NCI-H510A treated with DMSO at 0.1 percent for 48 hours (cell line): ENCODE measurements at places on chromosomes 7 and 10.

DNA sequence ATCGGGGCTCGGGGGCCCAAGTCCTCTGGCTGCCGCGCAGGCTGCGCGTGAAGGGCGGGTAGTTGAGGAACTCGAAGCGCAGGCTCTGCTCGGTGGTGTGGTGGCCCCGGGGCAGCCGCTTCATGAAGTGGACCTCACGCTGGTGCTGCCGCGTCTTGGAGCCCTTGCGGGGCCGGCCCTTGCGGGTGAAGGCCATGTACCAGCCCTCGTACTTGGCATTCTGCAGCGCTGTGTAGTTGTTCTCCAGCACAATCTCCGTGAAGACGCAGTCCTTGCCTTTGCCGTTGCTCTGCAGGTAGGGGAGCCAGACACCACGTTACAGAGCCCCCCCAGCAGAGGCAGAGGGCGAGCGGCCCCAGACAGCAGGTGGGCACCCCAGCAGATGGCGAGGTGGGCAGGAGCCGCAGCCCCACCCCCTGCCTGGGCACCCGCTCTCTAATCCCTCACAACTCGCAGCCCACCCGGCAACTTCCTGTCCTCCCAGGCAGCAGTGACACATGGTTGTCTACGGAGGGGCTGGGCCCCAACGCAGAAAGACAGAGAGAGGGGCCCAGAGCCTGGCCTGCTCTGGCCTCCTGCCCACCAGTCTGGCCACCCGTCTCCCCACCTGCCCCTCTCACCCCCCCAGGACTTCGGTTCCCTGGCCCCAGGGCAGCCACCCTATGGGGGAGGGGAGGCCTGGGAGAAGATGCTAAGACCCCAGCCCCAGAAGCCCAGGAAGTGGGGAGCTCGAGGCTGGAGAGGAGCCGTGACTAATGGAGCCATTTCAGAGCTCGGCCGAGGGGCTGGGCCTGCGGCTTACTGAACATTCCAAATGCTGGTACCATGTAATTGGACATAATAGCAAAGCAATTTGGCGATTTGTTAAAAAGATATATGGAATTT lies 5.3 kb downstream of the FGF8 start:
- no peak for DNase-seq

- DNase-seq: no peak
Measured at GRCh38 chr10:85741626-85742300, 624.8 kb downstream of the GRID1 start.

DNA sequence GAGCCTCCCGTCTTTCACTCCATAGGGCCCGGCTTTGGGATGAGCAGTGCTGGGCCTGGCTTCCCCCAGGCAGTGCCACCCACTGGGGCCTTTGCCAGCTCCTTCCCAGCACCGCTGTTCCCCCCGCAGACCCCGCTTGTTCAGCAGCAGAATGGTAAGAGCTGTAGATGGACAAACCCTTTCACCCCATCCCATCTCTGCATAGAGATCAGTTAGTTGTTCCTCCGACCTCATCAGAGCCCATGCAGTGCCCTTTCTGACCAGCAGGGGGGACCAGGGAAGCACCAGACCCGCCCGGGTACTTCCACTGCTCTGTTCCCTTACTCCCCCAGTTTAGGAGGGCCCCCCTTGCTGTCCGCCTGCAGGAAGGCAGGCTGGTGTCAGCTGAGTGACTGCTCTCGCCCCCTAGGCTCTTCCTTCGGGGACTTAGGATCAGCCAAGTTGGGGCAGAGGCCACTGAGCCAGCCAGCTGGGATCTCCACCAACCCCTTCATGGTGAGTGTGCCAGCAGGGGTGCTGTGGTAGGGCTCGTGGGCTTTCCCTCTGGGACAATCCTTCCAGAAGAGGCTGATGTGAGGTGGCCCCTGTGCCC lies 9.8 kb downstream of the SAP25 start:
- no peak for DNase-seq

DNA sequence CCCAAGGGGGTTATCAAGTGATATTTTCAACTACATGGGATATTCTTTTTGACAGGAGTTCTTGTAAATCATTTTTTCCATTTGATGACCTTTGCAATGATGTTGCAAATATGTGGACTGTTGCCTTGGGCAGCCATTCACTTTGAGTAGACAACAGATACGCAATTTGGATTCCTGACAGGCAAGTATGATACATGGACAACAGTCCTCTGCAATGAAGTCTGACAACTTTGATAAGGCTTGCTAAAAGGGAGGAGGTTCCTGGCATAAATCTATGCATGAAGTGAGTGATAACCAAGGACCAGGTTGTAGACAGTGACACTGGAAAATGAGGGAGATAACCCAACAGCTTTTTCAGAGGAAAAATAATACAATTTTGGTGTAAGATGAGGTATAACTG lies 17.7 kb downstream of the LRRD1 start:
- no peak for DNase-seq

DNA sequence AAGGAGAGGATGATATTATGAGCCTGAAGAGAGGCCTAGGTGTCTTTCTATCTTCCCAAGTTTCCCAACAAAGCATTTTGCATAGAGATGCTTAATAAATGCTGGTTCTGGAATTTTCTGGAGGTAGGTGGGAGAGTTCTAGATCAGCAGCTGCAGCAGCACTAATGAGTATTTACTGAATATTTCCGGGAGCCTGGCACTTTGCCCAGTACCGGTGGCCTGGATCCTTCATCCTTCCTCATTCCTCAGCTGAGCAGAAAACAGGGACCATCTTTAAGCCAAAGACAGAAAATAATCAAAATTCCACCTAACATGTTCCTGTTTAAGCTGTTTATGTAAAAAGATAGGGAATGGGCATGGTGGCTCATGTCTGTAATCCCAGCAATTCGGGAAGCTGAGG lies 813.2 kb upstream of the AUTS2 start:
- no peak for DNase-seq

- DNase-seq: no peak
Measured at GRCh38 chr7:25775999-25776743, 375.8 kb upstream of the NFE2L3 start.

DNA sequence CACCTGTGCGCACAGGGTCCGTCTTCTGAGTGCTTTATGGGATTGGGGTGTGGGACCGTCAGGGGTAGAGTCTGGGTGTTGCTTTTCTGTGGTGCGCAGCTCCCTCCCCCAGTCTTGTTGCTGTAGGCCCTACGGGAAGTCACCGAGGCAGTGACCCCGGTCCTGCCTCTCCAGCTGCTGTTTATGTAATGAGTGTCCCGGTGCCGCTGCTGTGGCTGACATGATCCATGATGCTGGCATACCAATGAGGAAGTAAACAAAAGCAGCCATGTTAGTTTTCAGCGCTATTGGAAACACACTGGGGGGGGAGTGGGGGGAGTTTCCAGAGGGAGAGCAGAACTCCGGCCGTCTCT lies 1.1 kb downstream of the TRIM8 start:
- DNase-seq: peak; percentile 66

- no peak for DNase-seq
Measured at GRCh38 chr7:158569858-158570323, 17.7 kb downstream of the PTPRN2 start.

DNA sequence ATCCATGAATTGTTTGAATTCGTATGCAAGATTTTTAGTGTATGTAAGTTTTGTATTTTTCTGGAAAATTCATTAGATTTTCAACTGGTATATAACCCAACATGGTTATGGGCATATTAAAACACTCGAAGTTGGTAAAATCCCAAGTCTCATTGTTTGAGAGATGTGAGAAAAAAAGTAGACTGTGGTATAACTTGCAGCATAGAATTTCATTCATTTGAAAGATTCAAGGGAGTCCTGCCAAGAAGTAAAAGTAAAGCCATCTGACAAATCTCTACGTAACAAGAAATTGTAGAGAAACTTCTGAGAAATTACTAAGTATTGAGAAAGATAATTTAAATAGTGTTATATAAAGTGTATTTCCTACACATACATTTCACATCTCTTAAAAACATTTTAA lies 40.2 kb downstream of the SEMA3E start:
- DNase-seq: no peak

DNA sequence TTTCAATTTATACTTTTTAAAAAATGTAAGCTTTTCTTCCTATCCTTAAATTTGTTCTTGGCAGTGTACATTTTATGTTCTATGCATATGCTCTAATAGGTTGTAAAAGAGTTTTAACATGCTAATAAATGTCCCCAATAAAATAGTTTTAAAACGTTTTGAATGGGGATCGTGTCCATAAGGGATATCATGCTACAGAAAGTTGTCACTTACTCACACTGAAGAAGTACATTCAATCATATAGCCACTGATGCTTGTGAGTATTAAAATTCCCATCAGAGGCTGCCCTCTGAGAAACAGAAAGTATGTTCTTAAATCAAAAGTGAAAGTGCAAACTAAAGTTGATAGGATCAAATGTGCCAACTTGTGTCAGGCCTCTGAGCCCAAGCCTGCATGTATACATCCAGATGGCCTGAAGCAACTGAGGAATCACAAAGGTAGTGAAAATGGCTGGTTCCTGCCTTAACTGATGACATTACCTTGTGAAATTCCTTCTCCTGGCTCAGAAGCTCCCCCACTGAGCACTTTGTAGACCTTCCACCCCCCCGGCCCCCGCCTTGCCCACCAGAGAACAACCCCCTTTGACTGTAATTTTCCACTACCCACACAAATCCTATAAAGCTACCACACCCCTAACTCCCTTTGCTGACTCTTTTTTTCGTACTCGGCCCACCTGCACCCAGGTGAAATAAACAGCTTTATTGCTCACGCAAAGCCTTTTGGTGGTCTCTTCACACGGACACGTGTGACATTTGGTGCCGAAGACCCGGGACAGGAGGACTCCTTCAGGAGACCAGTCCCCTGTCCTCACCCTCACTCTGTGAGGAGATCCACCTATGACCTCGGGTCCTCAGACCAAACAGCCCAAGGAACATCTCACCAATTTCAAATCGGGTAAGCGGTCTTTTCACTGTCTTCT lies 877 bp upstream of the NOD1 start:
- peak; percentile 28 for DNase-seq

- DNase-seq: peak; percentile 7
Measured at GRCh38 chr7:85573346-85573745, 386.5 kb upstream of the SEMA3D start.

GRCh38 chr10:22783807-22784206 lies 69.4 kb upstream of the PIP4K2A start:
- no peak for DNase-seq

DNA sequence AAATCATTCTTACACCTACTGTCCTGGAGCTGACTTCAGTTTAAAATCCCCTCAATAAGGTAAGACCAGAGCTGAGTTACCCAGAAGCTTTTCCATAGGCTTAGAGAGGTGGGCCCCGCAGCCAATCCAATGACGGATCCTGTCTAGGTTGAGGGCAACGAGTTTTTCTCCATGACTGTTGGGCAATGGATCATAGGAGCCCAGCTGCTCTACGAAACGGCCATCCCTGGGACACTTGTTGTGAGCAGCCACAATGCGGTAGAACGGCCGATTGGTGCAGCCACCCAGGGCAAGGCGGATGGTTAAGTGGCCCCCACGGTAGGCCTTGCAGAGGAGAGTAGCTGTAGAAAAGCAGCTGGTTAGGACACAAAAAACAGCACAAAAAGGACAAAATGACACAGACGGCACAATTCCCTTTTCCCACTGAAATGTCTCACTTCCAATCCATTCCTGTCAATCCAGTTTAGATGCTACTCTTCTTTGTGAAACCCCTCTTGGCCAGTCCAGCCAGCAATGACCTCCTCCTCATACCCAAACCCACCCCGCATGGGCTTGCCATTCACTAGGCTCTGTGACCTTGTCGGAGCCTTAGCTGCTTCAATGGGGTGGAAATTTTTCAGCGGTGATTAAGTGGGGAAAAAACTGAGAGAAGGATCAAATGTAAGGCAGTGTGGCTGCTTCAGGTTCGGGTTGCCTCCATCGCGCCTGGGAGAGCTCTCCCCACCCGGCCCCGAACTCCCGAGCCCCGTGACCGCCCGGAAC lies 580 bp downstream of the MRPS16 start:
- DNase-seq: no peak

DNA sequence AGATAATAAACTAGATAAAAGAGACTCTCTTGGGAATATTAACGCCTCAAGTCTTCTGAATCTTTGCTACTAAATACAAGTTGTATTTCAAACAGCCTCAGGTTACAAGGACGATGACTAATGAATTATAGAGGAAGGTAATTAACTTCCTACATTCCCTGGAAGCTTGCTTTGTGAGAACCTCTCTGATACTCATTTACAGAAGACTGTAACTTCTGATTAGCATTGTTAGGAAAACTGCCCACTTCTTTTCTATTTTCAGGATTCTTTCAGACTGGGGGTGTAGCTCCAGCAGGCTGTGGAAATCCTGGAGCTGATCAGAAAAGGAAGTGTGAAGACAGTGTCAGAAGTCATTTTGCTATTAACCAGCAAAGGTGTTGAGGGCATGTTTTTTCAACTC lies 316.7 kb upstream of the NPSR1 start:
- no peak for DNase-seq
